Effector memory CD4-positive, alpha-beta T cell (primary cell): ENCODE measurements at places on chromosomes 12 and 14.

DNA sequence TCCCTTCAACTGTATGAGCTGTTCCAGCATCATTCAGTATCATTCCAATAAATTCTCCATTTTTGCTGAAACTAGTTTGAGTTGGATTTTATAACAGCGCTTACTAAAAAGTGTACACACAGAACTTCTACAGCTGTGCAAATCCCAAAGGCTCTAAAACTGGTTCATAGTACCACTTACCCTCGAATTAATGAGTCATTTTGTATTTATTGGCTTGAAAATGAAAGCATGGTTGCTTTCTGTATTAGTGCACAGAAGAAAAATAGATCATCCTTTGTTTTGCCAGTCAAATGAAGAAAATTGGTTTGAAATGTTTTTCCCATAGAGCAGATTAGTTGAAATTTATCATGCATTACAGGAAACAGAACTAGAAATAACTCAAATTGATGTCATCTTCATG, 268.3 kb upstream of the CPNE8 start:
- no peak for DNase-seq

- no peak for DNase-seq
These were observed 54.3 kb upstream of the KCNJ8 start for GRCh38 chr12:21828779-21829178.

- no peak for DNase-seq
These were observed 2.2 kb downstream of the VAMP1 start for GRCh38 chr12:6468283-6468575.

DNA sequence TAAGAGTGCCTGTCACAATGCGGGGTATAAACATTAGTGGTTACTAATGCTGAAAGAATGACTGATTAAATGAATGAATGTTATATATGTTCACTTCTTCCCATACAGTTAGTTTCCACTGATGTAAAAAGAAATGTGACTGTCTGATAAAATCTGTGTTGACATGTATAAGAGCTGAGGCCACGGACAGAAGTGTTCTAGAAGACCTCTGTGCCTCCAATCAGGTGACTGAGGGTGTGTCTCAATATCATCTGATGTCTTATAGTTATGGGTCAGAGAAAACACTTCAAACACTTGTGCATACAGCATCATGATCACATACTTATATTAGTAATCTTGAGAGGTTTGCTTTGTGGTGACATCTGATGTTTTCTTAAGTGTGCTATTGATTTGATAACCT, 183.4 kb downstream of the TTC7B start:
- DNase-seq: no peak

DNA sequence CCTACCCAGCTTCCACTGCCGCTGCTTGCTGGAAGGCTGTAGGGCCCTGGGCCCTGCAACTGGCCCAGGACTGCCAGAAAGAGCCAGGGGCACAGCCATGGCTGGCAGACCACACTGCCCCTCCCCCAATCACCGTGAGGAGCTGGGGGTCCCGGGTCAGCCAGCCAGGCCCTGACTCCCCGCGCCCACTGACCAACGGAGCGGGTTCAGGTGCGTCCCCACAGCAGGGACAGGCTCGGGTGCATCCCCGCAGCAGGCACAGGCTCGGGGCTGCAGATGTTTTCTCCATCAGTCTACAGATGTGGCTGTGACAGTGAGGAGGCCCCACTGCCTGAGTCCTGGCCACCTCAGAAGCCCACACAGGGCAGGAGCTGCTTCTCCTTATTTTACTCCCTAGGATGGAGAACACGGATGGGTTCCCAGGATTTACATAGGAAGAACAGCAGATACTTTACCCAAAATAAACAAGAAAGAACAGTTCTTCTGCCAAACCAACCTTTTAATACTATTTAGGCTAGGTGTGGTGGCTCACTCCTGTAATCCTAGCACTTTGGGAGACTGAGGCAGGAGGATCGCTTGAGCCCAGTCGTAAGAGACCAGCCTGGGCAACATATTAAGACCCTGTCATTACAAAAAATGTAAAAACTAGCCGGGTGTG, 61.1 kb downstream of the TESC start:
- DNase-seq: no peak

DNA sequence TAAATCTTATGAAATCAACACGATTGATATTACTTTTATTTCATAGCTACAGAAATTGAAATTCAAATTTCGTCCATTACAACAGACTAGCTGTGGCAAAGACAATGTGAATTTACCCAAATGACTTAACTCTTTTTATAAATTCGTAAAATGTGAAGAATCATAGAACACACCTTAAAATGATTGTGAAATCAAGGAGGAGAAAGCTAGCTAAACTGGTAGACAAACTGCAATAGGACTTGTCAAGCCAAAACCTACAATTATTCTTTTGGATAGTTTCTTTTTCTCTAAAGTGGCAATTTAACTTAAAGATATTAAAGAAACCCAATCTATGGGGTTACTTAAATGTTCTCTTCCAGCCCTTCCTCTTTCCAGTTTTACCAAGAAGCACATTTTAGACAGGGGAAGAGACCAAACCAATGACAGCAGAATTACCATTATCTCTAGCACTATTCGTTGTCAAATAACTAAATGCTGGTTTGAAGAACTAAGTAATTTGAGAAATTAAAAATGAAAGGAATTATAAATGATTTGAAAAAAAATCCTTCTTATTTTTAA, 807 bp upstream of the SLC16A7 start:
- DNase-seq: no peak

DNA sequence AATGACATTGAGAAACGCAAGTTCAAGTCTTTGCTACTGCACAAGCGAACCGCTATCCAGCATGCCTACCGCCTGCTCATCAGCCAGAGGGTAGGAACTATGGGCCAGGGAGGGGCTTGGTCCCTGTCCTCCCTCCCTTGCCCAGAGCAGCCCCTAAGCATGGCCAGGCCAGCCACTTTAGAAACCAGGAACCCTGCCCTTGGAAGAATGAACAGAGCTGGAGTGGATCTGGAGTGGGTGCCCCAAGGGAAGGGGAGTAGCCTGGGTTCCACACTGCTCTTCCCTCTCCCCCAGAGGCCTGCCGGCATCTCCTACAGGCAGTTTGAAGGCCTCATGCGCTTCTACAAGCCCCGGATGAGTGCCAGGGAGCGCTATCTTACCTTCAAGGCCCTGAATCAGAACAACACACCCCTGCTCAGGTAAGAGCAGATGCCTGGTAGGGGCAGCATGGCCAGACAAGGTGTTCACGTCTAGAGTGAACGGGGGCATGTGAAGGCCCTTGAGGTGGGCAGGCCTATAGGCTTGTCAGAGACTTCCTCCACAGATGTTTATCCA, 55.8 kb downstream of the TPCN1 start:
- no peak for DNase-seq

GRCh38 chr14:93155667-93156066, 29.0 kb downstream of the MOAP1 start:
- no peak for DNase-seq

DNA sequence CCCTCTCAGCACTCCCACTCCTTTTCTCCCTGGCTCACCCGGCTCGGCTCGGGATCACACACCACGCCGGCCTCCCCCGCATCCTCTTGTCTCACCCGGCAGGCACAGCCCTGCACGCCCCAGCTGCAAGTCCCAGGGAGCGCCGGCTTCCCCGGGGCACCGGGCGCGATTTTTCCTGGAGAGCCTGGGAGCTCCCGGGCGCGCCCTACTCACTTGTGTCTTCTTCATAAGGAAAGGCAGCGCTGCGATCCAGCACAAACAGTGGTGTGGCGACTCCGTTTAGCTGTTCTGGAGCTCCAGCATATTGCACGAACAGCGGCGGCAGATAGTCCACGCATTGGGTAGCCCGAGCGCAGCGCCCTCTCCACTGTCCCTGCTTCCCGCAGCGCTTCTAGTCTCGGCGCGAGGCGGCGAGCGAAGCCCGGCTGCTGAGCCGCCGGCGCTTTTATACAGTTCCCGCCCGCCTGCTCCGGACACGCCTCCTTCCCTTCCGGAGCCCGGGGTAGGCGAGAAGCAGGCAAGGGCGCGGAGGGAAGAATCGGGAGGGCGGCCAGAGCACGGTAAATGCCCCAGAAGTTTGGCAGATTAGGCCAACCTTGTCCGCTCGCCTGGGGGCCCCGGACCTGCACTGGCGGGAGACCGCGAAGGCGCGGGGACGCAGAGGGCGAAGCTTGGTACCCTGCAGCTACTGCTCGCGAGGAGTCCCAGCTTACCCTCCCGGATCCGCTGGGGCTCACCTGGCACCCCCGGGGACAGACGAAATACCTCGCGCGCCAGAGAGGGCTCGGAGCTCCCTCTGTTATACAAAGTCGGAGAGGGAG, at the start of gene KITLG:
TSS of gene KITLG (minus strand) at position 421 of the 821 bp plus-strand sequence. CDS start at position 228, 193 bp downstream.
- no peak for DNase-seq

DNA sequence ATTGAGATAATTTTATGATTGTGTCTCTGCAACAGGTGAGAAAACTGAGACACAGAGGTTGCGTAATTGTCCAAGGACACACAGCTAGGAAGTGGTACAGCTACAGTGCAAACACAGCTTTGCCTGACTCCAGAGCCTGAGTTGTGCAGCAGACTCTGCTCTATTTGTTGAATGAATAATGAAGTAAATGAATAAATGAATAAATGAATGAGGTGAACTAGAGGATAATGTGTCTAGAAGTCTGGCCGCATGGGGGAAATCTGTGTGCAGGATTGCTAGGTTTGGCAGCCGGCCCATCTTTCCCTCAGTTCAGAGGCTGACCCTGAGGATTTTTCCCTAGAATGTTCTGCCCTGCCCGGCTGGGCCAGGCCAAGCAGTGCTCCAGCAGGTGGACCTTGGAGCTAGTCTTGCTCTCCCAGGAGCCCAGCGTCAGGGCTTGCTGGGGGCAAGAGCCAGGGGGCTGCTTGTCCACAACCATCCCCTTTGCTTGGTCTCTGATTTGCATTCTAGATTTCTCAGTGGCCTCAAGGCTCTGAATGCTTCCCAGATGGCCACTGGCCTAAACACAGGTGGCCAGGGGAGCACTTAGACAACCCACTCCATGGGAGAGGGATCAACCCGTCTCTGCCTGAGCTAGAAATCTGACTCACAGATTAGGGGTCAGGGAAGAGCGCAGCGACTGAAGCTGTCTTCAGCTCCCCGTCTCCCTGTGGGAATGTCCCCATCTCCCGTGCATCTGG, 225.2 kb downstream of the C12orf75 start:
- no peak for DNase-seq
